GM18507 (cell line): ENCODE measurements at places on chromosomes 5 and 9.

GRCh38 chr5:40112875-40113274, 566.8 kb upstream of the PTGER4 start:
- DNase-seq = no peak

DNA sequence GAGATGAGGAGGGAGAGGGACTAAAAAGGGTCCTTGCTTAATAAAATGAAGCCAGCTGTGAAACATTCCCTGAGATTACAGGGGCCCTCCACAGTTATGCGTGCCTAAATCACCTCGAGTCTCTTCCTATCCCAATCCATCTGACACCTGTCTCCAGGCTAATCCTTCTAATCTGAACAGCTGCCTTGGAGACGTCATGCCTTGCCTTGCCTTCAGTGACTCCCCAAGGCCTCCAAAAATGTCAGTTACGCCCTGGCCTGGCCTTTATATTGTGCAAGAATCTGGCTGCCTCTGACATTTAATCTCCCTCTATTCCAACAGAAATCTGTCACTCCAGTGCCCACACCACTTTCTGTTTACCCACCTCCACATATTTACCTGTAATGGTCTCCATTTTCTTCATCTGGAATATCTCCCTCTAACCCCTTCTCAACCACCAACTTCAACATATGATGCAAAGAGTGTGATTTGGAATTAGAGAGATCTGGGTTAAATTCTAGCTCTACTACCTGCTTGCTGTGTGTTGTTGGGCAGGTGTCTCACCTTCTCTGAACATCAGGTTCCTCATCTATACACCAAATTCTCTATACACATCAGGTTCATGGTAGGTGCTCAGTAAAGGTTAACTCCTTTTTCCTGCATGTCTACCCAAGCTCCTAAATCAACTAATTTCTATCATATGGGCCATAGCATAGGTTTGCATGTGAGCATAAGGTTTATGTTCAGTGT, 57.9 kb downstream of the PTCD2 start:
- no peak for DNase-seq

GRCh38 chr5:64497386-64497785, 8.4 kb upstream of the RGS7BP start:
- DNase-seq = no peak

- no peak for DNase-seq
Observed at GRCh38 chr9:121453232-121453892, 46.3 kb downstream of the GGTA1 start.

GRCh38 chr9:94014920-94015319, 59.8 kb upstream of the BARX1 start:
- DNase-seq = no peak

DNA sequence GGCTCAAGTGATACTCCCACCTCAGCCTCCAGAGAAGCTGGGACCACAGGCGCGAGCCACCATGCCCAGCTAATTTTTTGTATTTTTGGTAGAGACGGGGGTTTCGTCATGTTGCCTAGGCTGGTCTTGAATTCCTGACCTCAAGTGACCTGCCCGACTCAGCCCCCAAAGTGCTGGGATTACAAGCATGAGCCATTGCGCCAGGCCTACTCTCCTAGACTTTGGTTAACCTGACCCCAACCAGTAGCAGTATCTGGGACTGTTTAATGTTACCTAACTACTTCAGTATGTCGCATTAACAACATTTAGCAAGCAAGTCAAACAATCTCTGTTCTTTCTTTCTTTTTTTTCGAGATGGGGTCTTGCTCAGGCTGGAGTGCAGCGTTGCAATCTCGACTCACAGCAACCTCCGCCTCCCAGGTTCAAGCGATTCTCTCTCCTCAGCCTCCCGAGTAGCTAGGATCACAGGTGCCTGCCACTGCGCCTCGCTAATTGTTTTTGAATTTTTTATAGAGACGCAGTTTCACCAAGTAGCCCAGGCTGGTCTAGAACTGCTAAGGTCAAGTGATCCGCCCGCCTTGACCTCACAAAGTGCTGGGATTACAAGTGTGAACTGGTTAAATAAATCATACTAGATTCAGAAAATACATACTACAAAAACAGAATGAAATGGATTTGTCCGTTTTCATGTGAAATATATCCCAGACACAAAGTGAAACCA, 2.0 kb downstream of the AK3 start:
- no peak for DNase-seq

GRCh38 chr9:759983-760736, 81.3 kb upstream of the DMRT1 start:
- no peak for DNase-seq

DNA sequence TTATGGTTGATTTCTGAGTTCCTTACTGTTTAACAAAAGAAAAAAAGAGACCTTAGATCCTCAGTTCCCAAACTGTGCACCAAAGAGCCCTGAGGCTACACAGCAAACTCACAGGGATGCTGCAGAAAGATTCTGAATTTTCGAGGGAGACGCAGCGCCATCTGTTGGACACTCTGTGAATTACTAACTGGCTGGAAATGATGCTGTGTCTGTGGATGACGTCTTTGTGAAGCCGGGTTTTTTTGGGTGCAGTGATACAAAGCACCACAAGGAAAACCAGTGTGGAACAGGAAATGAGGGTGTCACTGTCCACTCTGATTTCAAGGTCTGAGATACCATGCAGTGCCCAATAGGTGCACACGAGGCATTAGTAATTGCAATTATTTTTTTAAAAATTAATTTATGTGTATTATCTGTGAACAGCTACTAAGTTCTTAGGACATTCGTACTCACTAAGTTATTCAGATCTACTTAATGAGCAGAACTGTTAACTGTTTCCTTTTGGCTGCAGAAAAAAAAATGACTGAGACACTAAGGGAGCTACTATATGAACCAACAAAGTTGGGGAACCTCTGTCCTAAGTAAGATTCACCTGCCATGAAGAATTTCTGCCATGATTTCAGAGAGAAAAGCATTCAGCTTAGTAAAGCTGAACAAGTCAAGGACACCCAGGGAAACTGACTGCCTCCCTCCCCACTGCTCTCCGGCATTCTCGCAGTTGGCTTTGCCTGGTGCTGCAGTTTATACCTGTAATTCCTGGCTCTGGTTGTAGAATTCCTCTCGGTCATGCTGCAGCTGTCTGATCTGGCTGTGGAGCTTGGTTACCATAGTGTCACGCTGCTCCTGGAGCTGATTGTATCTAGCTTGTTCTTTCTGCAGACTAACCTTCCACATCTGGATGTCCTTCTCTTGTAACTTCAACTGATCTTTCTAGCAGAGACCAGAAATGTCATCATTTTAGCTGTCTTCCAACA, 23.4 kb downstream of the SPACA9 start:
- peak; percentile 60 for DNase-seq

DNA sequence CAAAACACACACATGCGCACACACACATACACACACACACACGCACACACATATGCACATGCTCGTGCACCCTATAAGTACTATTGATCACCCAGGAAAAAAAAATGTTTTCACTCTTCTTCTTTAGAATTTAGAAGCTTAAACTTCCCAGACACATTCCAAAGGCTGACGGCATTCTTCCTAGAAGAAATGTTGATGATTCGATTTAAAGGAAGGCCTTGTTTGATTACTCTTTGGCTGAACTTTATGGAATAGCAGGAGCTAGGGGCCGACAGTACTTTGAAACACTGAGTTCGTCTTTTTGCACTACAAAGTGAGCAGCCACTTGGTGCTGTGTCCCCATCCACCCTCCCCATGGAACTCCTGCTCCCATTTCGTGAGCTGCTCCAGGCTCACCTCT, 113.2 kb downstream of the EGFLAM start:
- DNase-seq = no peak

GRCh38 chr5:99305045-99305580, 376.3 kb upstream of the CHD1 start:
- DNase-seq = no peak

GRCh38 chr5:132190161-132190817, 37.4 kb downstream of the P4HA2 start:
- peak; percentile 26 for DNase-seq

DNA sequence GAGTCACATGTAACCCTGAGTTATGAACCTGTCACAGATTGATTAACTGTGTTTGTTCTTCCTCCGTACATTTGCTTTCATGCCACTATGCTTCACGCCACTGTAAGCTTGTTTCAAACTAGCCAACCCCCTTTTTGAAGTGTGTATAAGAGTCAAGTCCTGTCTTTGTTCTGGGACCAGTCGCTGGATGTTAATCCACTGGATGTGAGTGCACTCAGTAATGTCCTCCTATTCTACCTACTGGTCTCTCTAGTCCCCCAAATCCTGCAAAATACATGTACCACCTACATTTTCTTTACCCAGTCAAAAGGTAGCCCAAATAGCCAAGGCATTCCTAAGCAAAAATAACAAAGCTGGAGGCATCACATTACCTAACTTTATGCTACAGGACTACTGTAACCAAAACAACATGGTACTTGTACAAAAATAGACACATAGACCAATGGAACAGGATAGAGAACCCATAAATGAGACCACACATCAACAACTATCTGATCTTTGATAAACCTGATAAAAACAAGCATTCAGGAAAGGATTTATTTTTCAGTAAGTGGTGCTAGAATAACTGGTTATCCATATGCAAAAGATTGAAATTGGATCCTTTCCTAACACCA, 1139.1 kb upstream of the SEMA6A start:
- DNase-seq = no peak

DNA sequence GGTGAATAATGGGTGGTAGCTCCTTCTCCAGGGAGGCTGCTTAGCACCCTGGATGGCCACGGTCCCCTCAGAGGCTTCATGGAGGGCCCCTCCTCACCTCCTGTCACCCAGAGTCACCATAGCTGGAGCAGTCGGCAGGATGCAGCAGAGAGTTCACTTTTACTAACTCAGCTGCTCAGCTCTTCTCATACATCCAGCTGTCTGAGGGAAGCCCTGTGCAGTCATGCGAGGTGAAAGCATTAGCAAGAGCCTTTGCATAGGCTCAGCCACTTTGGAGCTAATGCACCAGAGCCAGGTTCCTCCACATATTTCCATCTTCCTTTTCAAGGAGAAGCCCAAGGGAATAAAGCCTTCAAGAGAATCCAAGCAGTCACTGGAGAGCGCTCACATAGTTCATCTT, 499.2 kb downstream of the BNC2 start:
- no peak for DNase-seq

- DNase-seq = no peak
Observed at GRCh38 chr5:173399851-173400250, 71.6 kb upstream of the STC2 start.

DNA sequence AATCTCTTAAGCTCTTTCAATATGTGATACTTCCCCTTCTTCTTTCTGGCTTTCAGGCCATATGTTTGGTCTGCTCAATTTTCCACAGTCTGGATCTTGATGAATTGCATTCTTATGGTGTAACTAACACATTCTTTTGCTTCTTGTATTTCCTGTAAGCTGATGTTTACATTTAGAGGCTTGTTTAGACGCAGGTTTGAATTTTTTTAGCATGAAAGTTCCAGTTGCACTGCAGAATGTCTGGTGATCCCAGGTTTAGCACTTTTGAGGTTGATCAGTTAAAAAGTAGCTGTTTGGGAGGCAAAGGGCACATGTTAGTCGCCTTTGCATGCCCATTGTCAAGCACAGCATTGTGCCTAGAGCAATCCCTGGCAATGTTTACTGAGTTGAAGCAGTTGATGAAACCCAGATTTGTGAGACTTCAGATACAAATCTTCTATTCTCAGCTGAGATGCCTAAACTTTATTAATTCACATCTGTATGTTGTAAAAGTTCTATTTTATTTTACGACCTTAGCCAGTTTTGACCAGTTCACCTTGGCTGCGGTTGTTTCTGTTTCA, 59.6 kb upstream of the SPATA31C2 start:
- no peak for DNase-seq

DNA sequence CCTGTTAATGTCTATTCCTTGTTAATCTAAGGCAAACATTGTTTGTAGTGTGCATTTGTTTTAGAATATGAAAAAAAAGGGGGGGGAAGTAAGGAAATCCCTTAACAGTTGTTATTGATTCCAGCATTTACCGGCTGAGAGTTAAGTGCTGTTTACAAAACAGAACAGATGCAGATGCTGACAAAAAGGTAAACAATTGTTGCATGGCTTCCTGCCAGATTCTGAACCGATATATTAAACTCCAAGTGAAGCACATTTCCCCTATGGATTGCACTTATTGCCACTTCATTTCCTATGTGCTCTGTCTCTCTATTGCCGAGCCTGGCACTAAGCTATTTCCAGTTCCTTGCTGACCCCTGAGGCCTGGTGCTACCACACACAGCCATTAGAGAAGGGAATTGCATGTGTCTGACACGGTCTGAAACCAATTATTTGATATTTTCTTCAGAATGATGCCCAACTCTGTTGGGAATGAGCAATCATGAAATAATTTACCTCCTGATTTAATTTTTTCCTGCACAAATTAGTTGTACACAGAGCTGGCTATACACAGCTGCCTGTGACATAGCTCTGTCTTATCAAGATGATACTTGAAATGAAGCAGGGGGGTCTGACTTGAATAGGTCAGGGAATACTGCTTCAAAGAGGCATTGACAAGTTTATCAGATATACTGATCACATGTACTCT, 109.8 kb downstream of the KIAA0825 start:
- no peak for DNase-seq

- no peak for DNase-seq
Observed at GRCh38 chr5:172843825-172844576, 9.9 kb downstream of the ERGIC1 start.

GRCh38 chr5:8462565-8462964, 593.6 kb downstream of the MTRR start:
- no peak for DNase-seq

GRCh38 chr5:8399471-8399870, 530.5 kb downstream of the MTRR start:
- no peak for DNase-seq

DNA sequence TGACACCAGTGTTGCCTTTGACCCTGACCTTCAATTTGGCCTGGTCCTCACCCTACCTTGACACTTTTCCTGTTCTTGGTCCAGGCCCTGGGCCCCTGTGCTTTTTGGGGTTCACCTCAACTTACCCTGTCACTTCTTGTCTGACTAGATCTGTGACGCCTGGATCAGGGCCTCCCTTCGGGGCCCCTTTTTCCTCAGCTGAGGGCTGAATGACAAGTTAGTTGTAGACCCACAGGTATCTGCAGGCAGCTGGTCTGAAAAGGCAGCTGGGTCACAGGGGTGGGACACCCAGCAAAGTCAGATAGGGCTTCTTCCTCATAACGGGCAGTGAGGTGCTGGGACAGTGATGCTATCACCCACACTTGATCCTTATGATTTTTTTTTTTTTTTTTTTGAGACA, 10.0 kb upstream of the MYORG start:
- DNase-seq = no peak

DNA sequence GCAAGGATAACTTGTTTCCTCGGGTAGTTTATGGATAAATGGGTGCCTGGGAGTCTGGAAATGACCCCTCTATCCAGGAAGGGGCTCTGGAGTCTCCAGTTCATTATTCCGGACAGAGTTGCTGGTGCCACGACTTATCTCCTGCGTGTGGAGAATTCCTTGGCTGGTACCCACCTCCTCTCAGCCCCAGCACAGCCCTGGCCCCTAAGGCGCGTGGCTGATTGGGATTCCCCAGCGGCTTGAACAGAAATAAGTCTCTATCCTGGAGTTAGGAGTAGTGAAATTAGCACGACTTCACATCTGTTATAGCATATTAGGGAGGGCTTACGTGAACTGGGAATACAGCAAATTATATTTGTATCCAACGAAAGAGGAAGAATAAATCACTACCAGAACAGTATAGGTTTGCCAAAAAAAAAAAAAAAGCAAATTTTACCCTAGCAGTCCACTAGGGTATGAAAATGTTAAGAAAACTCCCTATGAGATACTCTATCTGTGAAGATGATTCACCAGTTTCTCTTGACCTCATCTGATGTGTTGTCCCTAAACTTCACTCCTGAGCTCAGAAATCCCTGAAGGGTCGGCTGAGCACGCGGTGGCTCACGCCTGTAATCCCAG, 172.5 kb upstream of the OTULINL start:
- no peak for DNase-seq

- DNase-seq = no peak
Observed at GRCh38 chr9:130981002-130981755, 27.8 kb upstream of the LAMC3 start.
